A549 treated with ZK216348 at 1 μM for 4 hours (cell line): ENCODE measurements at places on chromosomes 3 and 15. TPM values are rescaled to one million over a fixed set of nuclear protein-coding genes. Genes with fewer than 3 reads are reported as not detected.

The ACP3 gene
- total RNA-seq, result not detected in 5 replicates

The PP2D1 gene
- total RNA-seq, result not detected in 5 replicates

The NR1I2 gene
- total RNA-seq, result not detected in 5 replicates

The DOCK3 gene
- total RNA-seq, result 0.35 to 0.46 TPM (median 0.39 TPM) in 5 replicates

The CHRD gene
- 0.07 to 0.42 TPM (median 0.15 TPM) in 5 replicates for total RNA-seq
